ENCODE measurements at places on chromosomes 2 and 18. TPM values are rescaled to one million over a fixed set of nuclear protein-coding genes. Genes with fewer than 3 reads are reported as not detected.

CXCR1 gene
- 1.6 TPM for total RNA-seq

RNF149 gene
- 85.5 TPM for total RNA-seq

SCYGR6 gene
- not detected for total RNA-seq

PLCL1 gene
- total RNA-seq = 2.2 TPM

SERPINB3 gene
- total RNA-seq = not detected

NYAP2 gene
- total RNA-seq = not detected

GYPC gene
- total RNA-seq = 149 TPM

DNER gene
- total RNA-seq = not detected

AFF3 gene
- 4.1 TPM for total RNA-seq

MARCHF4 gene
- not detected for total RNA-seq

VWC2L gene
- total RNA-seq = not detected

FAM110C gene
- total RNA-seq = 3.3 TPM

C2orf81 gene
- total RNA-seq = 1.0 TPM

ACVR2A gene
- total RNA-seq = 3.8 TPM

VIT gene
- not detected for total RNA-seq

BOLL gene
- not detected for total RNA-seq

ACKR3 gene
- total RNA-seq = 4.9 TPM

COLEC12 gene
- total RNA-seq = not detected

DNAJC27 gene
- 6.9 TPM for total RNA-seq

TDRD15 gene
- not detected for total RNA-seq

ANKRD30BL gene
- not detected for total RNA-seq

FEV gene
- not detected for total RNA-seq

CPO gene
- total RNA-seq = not detected

ECEL1 gene
- 0.07 TPM for total RNA-seq

PTMA gene
- total RNA-seq = 2,458 TPM

STK36 gene
- 13.6 TPM for total RNA-seq

DUSP2 gene
- total RNA-seq = 24.9 TPM

PPP1R1C gene
- total RNA-seq = not detected

FBXO11 gene
- 58.1 TPM for total RNA-seq

FBXO41 gene
- total RNA-seq = 16.2 TPM

MDH1 gene
- 179 TPM for total RNA-seq
